ENCODE measurements at places on chromosomes 1 and 21.
A peak's percentile ranks its signal among the peaks of the same experiment; 100 is the strongest.

DNA sequence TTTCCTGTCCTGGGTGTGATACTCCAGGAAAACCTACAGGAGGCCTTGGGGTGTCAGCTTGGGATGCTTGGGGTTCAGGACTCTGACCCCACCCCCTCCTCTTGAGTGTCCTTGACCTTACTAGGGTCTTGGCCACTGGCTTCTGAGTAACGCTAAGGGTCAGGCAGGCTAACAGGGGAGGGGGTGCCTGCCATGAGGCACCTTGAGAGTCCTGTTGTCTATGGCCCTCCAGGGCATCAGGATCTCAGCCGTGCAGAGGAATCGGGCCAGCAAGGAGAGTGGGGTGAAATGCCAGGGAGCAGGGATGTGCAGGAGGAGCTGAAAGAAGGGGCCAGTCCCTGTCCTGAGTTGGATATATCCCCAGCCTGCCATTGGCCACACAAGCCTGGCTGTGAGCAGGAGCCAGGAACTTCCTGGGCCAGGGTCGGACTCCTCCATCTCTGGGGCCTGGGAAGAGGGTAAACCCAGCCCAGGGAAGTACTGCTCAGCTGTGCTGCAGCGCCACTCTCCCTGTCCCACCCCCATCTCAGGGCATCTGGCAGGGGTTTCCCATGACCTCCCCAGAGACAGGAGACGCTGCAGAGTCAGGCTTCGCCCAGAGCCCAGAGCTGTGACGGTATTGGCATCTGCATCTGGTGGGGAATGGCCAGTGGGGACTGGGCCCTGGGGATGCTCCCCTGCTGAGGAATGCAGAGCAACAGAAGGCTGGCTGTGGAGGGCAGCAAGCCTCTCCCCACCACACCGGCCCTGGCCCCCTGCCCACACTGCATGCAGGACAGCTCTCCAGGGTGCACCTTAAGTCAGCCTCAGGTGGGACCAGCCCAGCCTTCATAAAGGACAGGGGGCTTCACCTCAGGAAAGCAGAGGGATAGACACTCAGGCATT, 6.3 kb downstream of the KIF21B start:
- no peak for DNase-seq
- H3K27ac ChIP-seq = peak overlapping the region; percentile 99
- H3K4me3 ChIP-seq = no peak overlapping the region
- peaks cover 90% of the 10 kb centered on the region for H3K4me1 ChIP-seq
- no peaks in the 10 kb centered on the region for H3K27me3 ChIP-seq

- no peak overlapping the region for H3K27ac ChIP-seq
- H3K4me3 ChIP-seq = no peak overlapping the region
- no peaks in the 10 kb centered on the region for H3K4me1 ChIP-seq
- no peaks in the 10 kb centered on the region for H3K36me3 ChIP-seq
- DNase-seq = no peak
These were observed 7.0 kb downstream of the HSPG2 start for GRCh38 chr1:21930080-21930571.

DNA sequence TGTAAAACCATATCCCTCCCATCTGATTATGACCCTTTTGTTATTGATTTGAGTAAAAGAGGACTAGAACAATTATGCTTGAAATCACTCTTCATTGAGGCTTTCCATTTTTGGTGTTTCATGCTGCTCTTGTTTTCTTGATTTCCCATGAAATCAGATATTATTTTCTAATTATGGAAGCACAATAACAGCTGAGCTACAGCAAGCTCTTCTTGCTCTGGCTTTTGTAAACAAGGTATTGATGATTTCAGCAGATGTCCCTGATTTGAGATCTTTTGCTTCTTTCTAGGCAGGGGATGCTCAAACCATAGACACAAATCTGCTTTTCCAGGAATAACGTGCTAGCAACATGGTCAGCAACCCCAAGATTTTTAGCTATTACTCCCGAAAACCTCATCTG, 607.8 kb downstream of the NCAM2 start:
- H3K4me1 ChIP-seq = no peaks in the 10 kb centered on the region
- H3K4me3 ChIP-seq = no peak overlapping the region
- H3K36me3 ChIP-seq = no peaks in the 10 kb centered on the region
- no peaks in the 10 kb centered on the region for H3K27me3 ChIP-seq
- DNase-seq = no peak

DNA sequence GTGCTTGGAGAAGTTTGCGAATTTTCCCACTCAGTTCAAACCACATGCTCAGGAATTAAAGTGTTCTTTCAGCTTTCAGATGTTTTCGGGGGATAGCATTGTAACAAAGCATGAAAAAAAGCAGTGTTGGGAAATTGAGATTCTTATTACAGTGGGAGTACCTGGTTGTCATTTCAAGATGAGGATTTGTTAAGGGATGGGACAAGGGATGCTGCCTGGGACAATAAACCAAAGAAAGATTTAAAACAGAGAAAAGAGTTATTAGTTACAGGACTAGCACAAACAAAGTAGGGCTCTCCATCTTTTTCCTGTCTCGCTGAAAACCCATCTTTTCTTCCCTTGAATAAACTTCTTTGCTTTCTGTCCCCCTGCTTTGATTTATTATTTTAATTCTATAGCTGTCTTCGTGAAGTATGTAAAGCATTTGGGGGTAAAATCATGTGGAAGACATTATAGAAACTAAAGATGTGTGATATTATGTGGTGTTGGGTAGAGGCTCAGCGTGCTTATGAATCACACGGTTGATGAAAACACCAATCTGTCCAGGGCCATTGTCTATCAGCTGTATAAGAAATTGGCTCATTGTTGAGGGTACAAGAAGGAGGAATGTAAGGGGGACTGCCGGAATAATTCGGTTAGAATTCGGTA, 277.6 kb downstream of the KIF26B start:
- H3K27ac ChIP-seq = no peak overlapping the region
- H3K36me3 ChIP-seq = no peaks in the 10 kb centered on the region
- peaks cover 2% of the 10 kb centered on the region for H3K27me3 ChIP-seq
- H3K4me1 ChIP-seq = no peaks in the 10 kb centered on the region

DNA sequence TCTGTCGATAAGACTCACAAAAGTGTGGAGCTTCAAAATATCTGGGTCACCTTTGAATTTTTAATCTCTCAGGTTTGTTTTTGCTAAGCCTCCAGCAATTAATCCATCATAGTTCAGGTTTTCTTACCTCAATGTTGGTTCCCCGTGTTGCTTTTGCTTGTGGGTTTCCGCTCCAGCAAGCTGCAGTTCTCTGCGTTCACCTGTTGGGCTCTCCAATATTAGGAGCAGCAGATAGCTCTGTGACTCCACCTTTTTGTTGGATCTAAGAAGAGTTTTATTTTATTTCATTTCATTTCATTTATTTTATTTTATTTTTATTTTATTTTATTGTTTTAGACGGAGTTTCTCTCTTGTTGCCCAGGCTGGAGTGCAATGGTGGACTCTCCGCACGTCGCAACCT, 335.5 kb downstream of the COL11A1 start:
- H3K4me3 ChIP-seq = no peak overlapping the region
- H3K4me1 ChIP-seq = no peaks in the 10 kb centered on the region
- no peaks in the 10 kb centered on the region for H3K27me3 ChIP-seq
- H3K27ac ChIP-seq = no peak overlapping the region
- DNase-seq = no peak

All from activated CD8-positive, alpha-beta memory T cell treated with anti-CD3 and anti-CD28 coated beads, Interleukin-2, amount 10 ng/mL, durations not matched to agents 7 days and 5 days (primary cell).